Cardiac fibroblast (primary cell): ENCODE measurements at places on chromosomes 1 and 21.

DNA sequence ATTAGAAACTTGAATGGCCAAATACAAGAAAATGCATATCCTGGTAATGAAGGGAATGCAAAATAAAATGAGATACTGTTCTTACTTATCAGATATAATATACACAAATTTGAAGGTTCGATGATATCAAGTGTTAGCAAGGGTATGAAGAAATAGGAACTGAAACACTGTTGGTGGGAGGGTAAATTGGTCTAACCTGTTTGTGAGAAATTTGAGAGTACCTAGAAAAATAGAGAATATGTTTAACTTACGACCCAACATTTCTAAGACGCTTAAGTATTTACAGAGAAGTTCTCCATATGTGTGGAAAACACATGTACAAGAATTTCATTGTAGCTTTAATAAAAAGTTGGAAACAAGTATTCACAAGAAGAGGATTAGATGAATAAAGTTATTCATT lies 25.9 kb downstream of the ATG4C start:
- DNase-seq = no peak

DNA sequence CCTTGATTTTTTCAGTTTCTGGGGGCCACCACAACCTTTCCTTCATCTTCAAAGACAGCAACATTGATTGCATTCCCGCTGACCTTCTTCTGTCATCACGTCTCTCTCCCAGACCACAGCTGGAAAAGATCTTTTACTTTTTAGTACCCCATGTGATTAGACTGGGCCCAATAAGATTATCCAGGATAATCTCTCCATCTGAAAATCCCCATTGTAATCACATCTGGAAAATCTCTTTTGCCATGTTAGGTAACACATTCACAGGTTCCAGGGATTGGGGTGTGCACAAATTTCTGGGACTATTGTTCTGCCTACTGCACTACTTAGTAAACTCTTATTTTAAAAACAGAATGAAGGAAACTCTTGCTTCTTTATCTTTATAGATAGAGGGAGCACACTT lies 47.1 kb upstream of the INSL5 start:
- no peak for DNase-seq

DNA sequence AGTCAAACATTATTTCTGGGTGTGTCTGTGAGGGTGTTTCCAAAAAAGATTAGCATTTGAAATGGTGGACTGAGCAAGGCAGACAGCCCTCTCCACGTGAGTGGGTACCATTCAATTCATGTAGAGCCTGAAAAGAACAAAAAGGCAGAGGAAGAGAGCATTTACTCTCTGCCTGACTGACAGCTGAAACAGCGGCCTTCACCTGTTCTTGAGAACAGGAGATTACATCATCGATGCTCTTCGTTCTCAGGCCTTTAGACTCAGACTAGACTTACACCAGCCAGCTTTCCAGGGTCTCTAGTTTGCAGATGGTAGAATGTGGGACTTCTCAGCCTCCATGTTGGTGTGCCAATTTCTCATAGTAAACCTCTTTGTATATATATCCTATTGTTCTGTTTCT lies 302.3 kb downstream of the BACH1 start:
- DNase-seq = no peak

- DNase-seq = no peak
These were observed 21.7 kb downstream of the TTC39A start for GRCh38 chr1:51308636-51309035.

DNA sequence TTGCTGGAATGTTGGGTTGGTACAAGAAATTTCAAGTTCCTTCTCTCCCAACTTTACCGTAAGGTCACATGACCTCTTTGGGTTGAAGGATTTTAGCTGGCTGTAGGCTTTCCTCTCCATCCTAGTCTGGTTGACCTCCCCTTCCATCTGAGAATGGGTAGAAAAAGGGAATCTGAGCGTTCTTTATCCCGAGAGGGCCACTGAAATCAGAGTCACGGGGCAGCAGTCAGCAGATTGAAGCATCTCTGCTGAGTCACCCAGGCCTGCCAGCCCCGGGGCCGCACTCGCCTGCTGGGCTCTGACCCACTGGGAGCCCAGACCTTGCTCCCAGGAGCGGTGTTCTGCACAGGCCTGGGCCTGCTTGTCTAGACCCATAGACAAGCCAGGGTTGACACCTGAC lies 31.0 kb downstream of the TMCC2 start:
- peak; percentile 62 for DNase-seq

GRCh38 chr1:235527196-235527814 lies 23.1 kb upstream of the B3GALNT2 start:
- peak; percentile 14 for DNase-seq

DNA sequence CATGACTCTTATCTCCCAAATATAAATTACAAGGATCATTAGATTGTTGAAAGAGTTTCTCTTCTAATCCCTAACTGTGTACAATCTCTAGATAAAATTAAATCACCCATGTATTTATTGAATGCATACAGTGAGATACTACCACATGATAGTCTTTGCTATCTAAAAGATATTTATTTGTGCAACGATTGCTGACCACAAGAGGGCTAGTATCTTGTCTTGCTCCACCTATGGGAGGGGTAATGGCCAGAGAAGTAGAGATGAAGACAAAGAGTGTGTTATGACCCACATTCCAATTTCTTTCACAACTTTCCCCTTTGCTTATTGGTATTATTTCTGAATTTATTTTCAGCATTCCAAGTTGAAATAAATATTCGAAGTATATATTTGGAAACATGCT lies 13.7 kb downstream of the PYHIN1 start:
- no peak for DNase-seq

DNA sequence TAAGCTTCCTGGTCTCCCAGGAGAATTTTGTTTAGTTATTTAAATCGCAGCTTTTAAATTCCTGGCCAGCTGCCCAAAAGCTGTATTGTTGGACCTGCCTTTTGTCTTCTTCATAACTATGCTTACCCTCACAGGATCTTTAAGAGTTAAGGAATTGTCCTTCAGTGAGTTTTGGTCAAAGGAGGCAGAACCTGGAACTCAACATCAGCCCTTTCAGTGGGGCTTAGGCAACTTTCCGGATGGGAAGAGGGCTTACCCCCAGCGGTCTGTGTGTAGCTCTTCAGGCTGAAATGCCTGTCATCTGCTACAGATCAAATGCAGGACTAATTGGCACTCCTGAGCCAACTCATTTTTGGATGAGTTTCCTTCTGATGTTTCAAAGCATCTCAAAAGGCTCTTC lies 402.6 kb downstream of the SIPA1L2 start:
- DNase-seq = peak; percentile 4

- DNase-seq = peak; percentile 25
These were observed 476 bp downstream of the AXDND1 start for GRCh38 chr1:179366093-179366800.

- DNase-seq = peak; percentile 38
These were observed 141.8 kb downstream of the TTLL7 start for GRCh38 chr1:83857103-83857502.

- DNase-seq = no peak
These were observed 323.7 kb upstream of the ZP4 start for GRCh38 chr1:238214449-238214848.

DNA sequence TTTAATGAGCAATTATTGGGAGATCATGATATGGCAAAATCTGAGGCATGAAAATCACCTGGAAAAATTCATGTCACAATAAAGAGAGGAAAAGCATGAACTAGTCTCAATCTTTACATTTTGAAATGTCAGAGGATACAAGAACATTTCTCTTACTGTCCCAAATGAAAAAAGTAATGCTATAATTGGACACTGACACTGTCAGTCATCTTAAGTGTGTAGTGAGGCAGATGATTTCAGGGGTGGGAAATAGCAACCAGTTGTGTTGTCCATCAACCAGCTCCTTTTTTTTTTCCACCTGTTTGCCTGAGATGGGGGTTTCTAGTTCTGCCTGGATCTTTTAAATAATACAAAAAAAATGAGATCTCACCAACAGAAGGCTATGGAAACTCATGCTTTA lies 646.2 kb downstream of the KCNT2 start:
- DNase-seq = no peak

- peak; percentile 52 for DNase-seq
These were observed 690.7 kb downstream of the NCAM2 start for GRCh38 chr21:21688889-21689288.

GRCh38 chr1:5579966-5580365 lies 412.3 kb downstream of the NPHP4 start:
- no peak for DNase-seq

GRCh38 chr1:66450043-66450514 lies 83.9 kb upstream of the SGIP1 start:
- DNase-seq = no peak

GRCh38 chr21:29423099-29423870 lies 124.6 kb downstream of the BACH1 start:
- peak; percentile 21 for DNase-seq

GRCh38 chr1:229651546-229651945 lies 25.5 kb downstream of the URB2 start:
- DNase-seq = no peak

GRCh38 chr1:77057994-77058585 lies 161.1 kb downstream of the PIGK start:
- no peak for DNase-seq

GRCh38 chr21:41612674-41613532 lies 104.9 kb upstream of the TMPRSS2 start:
- DNase-seq = peak; percentile 99

DNA sequence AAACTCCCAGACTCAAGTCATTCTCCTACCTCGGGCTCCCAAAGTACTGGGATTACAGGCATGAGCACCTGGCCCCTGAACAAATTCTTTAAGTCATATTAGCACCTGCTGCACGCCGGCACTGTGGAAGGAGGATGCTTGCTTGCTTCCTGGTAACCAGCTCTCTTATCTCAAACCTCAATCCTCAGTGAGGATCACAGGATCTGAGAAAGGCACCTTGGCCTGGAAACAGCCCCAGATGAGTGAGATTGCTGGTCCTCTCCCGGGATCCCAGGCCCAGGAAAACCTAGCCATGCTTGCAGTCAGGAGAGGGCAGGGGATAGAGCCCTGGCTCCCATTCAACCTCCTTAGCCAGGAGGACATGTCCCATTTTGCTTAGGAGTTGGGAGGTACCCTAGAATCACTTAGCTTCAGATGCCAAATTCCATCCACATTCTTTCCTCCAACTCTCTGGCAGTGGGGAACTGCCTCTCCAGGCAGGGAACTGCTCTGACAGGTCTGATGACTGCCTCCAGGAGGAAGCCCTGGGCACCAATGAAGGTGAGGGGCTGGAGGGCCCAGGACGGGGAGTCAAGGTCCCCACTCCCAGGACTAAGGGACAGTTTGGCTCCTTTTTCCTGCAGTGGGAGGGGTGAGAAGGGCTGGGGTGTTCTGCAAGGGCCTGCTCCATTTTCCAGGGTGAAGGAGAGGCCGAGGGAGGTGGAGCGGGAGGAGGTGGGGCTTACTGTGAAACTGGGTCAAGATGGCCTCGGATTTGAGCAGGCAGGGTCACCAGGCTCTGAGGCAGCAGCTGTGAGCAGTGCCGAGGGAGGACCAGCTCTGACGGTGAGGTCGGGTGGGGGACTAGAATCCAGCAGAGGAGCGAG lies 9.5 kb downstream of the GPR37L1 start:
- DNase-seq = peak; percentile 58

GRCh38 chr1:243234978-243235647 lies 20.0 kb downstream of the CEP170 start:
- peak; percentile 56 for DNase-seq

GRCh38 chr1:24912376-24913273 lies 17.5 kb downstream of the RUNX3 start:
- no peak for DNase-seq

DNA sequence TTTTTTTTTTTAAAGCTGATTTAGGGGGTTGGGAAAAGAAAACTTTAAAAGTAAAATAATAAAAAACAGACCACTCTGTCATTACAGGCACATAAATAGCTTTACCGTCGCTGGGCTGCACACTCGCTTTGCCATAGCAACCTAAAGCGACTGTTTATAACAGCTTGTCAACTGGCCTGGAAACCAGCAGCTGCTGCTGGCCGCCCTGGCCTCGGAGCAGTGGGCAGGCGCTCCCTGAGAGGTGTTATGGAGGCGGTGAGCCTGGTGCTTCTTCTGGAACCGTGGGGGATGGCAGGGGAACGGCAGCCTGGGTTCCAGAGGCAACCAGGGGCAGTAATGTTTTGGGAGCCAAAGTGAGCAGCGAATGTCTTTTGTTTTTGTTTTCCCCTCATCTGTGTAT lies 45.7 kb downstream of the ATP2B4 start:
- DNase-seq = no peak

- DNase-seq = peak; percentile 76
These were observed 910 bp upstream of the RERE start for GRCh38 chr1:8818325-8818775.

GRCh38 chr1:40478276-40478675 lies 1.2 kb downstream of the ZFP69 start:
- DNase-seq = no peak

GRCh38 chr1:209685821-209686220 lies 10.6 kb downstream of the G0S2 start:
- no peak for DNase-seq

- peak; percentile 9 for DNase-seq
These were observed 143.0 kb upstream of the GRIK3 start for GRCh38 chr1:37177230-37177864.

- DNase-seq = no peak
These were observed 2.8 kb downstream of the PTGER3 start for GRCh38 chr1:71044833-71045232.

- no peak for DNase-seq
These were observed 84.4 kb downstream of the CLEC20A start for GRCh38 chr1:178412400-178412770.

DNA sequence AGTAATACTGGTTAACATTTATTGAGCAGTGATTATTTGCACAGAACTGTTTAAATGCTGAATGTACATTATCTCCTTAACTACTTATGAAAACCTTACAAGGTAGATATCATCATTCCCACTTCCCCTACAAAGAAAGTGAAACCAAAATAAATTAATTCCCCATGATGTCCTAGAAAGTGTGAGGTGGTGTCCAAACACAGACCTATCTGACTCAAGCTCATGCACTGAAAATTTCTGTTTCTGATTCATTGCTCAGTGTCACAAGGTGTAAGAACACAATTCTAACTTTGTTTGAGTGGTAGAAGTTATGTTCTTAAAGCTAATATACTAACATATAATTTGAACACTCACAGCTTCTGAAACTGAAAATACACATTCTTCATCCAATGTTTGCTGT lies 178.7 kb downstream of the MRPL39 start:
- no peak for DNase-seq

DNA sequence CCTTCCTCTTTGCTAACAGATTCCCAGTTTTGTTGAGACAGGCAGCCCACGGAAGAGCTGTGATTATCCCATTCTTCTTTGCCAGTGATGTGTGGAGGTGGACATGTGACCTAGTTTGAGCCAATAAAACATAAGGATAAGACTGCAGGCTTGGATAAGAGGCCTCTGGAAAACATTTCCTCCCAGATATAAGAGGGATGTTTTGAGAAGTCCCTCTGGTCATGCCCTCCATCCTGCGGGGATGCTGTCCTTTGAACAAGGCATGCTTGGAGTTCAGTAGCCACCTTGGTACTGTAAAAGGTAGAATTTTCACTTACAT lies 155.7 kb downstream of the TM2D1 start:
- no peak for DNase-seq

GRCh38 chr1:14148526-14148925 lies 448.5 kb downstream of the PRDM2 start:
- no peak for DNase-seq

DNA sequence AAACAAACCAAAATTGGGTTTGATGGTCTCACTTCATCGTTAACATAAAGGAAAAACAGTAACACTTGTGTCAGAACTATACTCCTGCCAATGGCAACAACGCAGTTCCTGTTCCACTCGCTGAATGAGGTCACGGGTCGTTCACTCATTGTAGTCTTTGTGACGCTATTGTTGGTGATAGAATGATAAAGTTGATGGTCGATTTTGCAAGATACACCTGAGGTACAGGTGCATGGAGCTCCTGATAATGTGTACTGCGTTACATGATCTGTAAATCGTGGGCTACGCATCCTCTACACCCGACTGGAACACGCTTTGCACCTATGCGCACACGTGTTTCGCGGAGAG lies 391 bp upstream of the CENPS start:
- DNase-seq = peak; percentile 39
